ENCODE measurements at places on chromosomes 13 and 19. TPM values are rescaled to one million over a fixed set of nuclear protein-coding genes. Genes with fewer than 3 reads are reported as not detected.

FPR1 gene
- not detected for total RNA-seq

- DNase-seq, result no peak
Measured at GRCh38 chr19:12995596-12996405, 526 bp downstream of the NFIX start.

GRCh38 chr13:30957258-30957943 is 24.9 kb downstream of the TEX26 start:
- DNase-seq, result no peak

KIR3DL1 gene
- total RNA-seq, result not detected

Measured in glomerular endothelial cell (primary cell).